ENCODE measurements at places on chromosomes 5 and 9.

- DNase-seq = peak; percentile 25
These were observed 382.8 kb upstream of the ZNF608 start for GRCh38 chr5:125129151-125129806.

- no peak for DNase-seq
These were observed 773 bp upstream of the AGGF1 start for GRCh38 chr5:77029376-77029885.

DNA sequence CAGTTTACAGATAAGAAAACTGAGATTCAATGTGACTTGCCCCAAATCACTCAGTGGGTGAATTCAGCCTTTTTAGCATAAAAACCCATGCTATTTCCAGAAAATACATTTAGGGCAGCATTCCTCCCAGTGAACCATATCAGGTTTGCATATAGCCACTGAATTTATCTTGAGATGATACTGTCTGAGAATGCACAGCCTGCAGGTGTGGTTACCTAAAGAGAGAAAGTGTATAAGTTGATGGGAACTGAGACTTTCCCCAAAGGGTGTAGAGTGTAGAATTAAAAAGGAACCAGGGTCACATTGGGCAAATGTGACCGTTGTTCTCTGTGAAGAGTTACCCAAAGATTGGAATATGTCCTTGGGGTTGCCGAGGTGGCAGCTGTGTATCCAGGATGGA lies 100.0 kb upstream of the PIK3R1 start:
- no peak for DNase-seq

DNA sequence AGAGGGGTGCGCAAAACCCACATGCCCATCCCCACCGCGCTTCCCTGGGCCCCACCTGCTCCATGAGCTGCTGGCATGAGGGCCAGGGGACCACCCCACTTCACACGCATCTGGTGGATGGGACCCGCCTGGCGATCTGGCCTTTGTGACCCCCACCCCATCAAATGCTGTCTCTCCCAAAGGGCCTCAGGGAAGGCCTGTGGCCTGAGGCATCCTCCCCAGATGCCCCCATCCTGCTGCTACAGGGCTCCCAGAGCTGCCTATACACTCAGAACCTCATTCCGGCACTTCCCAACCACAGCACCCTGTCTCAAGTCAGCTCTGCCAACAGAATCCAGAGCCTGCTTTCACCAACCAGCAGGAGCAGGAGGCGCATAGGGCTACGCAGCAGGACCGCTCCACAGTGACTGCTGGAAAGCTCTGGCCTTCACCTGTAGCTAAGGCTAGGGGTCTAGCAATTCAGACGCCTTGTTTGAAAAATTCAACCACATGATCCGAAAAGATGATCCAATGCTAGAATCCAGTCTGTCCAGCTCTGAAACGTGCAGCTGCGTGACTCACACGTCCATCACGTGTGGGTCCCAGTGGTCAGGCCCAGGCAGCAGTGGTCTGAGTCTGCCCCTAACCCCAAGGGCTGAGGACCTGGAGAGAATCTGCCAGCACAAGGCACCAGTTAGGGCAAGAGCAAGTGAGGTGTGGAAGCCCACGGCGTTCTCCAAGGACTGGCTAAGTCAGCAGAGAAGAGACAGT lies 1.4 kb upstream of the SNAPC4 start:
- DNase-seq = no peak

GRCh38 chr5:72070529-72070928 lies 36.7 kb upstream of the MAP1B start:
- no peak for DNase-seq

DNA sequence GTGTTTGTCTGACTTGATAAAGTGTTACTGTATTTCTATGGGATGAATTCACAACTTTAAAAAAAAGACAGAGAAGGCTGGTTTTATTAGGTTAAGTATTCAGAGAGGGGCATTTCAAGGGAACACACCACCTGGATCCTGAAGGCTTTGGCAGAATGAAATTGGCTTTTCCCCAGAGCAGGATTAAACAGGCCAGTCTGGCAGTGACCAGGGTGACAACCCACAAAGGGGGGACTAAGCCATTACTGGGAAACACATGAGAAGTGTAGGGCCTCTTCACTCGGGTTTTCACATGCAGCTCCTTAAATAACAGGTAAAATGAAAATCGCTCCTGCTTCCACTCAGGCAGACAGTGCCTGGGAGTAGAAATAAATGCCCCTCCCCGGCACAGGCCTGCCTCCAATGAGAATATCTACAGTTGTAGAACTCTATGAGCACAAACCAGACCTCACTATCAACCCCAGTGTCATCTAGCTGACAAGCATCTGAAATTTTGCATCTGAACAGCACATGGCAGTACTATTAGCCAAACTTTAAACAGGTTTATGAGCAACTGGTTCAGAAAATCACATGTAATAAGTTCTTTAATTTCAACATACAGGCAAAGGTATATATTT lies 85.8 kb downstream of the LHFPL2 start:
- no peak for DNase-seq

GRCh38 chr5:4145511-4145910 lies 549.9 kb downstream of the IRX1 start:
- DNase-seq = no peak

DNA sequence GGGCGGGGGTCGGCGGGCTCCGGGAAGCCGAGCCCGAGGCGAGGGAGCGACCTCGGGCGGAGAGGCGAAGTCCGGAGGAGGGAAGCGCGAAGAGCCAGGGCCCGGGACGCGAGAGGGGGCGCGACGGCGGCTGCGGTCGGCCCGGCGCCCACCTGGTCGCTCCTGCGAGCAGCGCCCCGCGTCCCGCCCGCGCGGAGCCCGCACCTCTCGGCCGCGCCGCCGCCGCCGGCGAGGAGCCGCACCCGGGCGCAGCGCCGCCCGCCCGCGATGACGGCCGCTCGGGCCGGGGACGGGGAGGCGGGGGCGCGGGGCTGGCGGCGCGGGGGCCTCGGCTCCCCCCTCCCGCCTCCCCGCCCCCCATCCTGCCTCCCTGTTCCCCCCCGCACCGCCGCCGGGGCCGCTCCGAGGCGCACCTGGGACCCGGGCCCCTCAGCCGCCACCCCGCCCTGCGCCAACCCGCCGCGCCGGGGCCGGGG lies 2.6 kb downstream of the NR5A1 start:
- DNase-seq = no peak

DNA sequence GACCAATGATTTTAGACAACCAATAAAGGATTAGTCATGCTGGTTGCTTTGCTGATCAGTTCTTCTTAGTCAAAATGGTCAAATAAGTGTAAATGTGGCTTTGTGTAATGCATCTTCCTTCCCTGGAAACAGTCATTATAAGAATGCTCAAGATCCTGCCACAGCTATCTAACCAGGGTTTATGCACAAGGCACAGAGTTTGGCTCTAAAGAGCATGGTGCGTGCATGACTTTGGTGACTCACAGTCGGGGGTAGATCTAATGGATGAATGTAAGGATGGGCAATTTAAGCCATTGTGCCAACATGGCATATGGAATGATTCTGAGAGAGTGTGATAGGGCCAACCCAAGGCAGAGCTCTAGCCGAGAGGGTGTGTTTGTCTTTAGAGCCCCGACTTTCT lies 6.5 kb downstream of the LIX1 start:
- DNase-seq = no peak
